Activated effector memory CD4-positive, alpha-beta T cell treated with anti-CD3 and anti-CD28 coated beads, Interleukin-2, amount 50 U/mL, for 16 hours (primary cell): ENCODE measurements at places on chromosomes 2 and 18.

DNA sequence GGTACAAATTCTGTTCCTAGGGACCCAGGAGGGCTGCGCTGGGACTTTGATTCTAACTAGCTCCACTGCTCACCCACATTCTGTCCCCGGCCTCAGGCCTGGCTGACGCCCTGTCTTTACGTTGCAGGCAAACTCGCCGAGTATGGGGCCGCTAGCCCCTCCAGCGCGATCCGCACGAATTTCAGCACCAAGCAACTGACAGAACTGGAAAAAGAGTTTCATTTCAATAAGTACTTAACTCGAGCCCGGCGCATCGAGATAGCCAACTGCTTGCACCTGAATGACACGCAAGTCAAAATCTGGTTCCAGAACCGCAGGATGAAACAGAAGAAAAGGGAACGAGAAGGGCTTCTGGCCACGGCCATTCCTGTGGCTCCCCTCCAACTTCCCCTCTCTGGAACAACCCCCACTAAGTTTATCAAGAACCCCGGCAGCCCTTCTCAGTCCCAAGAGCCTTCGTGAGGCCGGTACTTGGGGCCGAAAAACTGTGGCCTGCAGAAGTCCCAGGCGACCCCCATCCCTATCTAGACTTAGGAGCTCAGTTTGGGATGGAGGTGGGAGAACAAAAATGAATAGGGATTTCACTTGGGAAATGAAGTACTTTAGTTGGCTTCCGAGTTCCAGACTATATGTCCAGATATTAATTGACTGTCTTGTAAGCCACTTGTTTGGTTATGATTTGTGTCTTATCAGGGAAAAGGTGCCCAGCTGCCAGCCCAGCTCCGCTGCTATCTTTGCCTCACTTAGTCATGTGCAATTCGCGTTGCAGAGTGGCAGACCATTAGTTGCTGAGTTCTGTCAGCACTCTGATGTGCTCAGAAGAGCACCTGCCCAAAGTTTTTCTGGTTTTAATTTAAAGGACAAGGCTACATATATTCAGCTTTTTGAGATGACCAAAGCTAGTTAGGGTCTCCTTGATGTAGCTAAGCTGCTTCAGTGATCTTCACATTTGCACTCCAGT, 1.5 kb downstream of the HOXD1 start:
- no peak for DNase-seq

GRCh38 chr2:58594175-58594574, 353.1 kb upstream of the FANCL start:
- no peak for DNase-seq

- no peak for DNase-seq
These were observed 9.2 kb upstream of the SP9 start for GRCh38 chr2:174325373-174326160.

GRCh38 chr2:6233993-6234392, 541.8 kb downstream of the SOX11 start:
- no peak for DNase-seq

DNA sequence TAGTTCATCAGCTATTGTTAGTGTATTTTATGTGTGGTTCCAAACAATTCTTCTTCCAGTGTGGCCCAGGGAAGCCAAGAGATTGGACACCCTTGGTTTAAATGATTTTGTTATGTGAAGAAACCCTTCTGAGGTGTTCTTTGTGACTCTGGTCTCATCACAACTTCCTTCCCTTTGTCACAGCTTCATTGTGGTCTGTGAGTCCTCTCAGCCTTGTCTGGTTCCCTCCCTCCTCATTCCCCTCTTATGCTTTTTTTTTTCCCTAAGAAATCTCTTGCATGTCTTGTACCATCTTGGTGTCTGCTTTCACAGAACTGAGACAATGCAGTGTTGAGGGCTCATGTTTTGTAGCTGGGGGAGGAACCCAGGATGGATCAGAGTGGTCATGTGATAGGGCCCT, 118.9 kb downstream of the TMEM182 start:
- DNase-seq: no peak

DNA sequence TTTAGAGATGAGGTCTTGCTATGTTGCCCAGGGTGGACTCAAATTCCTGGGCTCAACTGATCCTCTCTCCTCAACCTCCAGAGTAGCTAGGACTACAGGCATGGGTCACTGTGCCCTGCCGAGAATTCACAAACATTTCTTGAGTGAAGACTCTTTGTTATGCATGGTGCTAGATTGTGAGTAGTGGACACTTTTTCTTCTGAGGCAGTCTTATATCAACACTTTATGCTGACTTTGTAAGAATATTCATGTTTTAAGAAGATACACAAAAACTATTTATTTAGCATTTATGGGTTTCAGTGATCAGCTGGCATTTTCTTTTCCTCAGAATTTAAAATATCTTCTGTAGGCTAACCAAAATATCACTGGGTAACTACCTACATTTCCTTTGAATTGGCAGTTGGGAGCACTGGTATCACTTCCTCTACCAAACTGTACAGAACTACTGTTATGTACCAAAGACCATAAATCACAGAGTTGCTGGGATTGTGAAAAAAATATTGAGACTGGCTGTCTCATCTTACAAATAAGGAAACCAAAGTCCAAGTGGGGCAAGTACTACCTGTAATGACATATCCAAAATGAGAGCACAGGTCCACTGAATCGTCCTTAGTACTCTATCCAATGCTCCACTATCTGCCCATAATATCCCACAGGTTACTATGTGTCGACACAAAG, 34.0 kb downstream of the DOCK10 start:
- no peak for DNase-seq

- no peak for DNase-seq
These were observed 501.6 kb upstream of the MYT1L start for GRCh38 chr2:2832657-2833056.

- DNase-seq: no peak
These were observed 109.1 kb downstream of the RIF1 start for GRCh38 chr2:151518802-151519201.

DNA sequence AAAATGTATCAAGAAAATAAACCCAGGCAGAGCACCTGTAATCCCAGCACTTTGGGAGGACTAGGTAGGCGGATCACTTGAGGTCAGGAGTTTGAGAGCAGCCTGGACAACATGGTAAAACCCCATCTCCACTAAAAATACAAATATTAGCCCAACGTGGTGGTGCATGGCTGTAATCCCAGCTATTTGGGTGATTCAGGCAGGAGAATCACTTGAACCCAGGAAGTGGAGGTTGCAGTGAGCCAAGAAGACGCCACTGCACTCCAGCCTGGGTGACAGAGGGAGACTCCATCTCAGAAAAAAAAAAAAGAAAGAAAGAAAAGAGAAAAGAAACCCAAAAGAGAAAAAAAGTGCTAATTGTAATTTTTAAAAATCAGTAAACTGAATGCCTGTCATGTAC, 41.4 kb downstream of the DDX18 start:
- DNase-seq: no peak

- DNase-seq: no peak
These were observed 88.5 kb downstream of the RTTN start for GRCh38 chr18:70116949-70117348.

GRCh38 chr2:141848191-141848590, 282.6 kb downstream of the LRP1B start:
- DNase-seq: no peak

GRCh38 chr2:240023792-240024191, 1.4 kb downstream of the NDUFA10 start:
- DNase-seq: no peak

GRCh38 chr2:223949241-223949840, 4.2 kb upstream of the WDFY1 start:
- DNase-seq: no peak

DNA sequence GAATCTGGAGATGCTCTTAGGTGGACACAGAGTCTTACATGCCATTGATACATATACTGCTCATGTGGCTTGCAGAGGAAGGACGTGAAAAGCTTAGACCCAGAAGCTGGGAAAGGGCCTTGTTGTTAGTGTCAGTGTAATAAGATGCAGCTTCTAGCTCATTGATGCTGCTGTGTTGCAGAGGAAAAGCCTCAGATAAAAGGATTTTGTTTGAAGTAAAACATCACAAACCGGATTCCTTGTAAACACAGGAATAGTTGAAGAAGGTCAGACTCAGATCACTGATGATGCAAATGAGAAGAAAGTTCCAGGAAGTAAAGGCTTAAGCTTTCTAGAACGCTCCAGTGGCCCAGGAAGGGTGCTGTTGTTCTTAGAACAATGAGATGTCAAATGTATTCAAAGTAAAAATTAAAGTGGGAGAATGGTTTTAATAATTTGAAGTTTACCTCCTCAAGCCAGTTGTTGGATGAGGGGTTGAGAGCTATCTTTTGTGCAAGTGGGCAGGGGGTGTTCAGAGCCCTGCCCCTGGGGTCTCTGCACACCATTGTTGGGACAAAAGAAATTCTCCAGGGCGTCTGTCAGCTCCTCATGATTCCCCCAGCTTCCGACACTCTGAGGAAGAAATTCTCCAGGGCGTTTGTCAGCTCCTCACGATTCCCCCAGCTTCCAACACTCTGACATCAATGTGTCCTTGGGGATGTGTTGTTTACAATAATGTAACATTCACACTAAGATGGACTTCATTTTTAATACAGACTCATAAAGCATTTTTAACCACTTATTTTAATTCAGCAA, 61.3 kb upstream of the CHMP1B start:
- DNase-seq: no peak

- no peak for DNase-seq
These were observed 260.8 kb upstream of the HDAC4 start for GRCh38 chr2:239661334-239662312.

- no peak for DNase-seq
These were observed 145.6 kb upstream of the NCK2 start for GRCh38 chr2:105598829-105599698.

DNA sequence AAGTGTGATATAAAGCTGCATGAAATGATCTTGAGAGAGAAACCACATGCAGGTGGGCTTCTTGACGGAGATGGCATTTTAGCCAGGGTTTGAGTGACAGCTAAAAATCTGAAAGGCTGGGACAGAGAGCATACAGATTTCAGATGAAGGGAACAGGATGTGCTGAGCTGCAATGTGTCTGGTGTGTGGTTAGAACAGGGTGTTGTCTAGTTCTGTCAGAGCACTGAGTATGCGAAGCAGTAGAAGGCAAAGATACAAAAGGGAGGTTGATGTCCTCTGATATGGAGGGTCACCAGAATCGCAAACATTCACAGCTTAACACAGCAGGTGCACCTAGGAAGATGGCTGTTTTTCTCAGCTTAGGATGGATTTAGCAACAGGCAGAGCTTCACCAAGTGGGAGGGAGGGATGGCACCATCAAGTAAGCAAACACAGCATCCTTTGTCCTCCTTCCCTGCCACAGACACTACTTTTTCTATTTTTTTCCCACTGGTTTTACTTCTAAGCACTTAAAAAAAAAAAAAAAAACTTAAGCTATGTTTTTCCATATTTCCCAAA, 182.5 kb downstream of the TMX3 start:
- no peak for DNase-seq

GRCh38 chr2:164574931-164575330, 46.4 kb downstream of the GRB14 start:
- DNase-seq: no peak

GRCh38 chr2:229980431-229981184, 58.3 kb downstream of the FBXO36 start:
- DNase-seq: no peak

DNA sequence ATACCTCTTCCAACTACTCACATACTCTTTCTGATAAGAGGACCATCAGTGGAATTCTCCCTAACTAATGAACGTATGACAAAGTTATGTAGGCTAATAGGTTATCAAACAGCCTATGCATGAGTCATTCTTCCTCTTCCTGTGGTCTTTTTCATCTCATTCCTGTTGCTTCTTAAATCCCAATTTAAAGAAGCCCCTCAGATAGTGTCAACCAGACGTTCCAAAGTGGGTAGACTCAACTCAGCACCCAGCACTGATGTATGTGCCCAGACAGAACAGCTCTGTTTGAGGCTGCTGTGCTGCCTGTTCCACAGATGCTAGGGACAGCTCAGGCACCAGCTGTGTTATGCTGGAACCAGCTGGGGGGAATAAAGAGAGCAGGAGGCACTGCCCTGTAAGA, 52.6 kb downstream of the CXCR4 start:
- DNase-seq: no peak

GRCh38 chr2:96207073-96207773, 1.4 kb downstream of the STARD7 start:
- peak; percentile 63 for DNase-seq

DNA sequence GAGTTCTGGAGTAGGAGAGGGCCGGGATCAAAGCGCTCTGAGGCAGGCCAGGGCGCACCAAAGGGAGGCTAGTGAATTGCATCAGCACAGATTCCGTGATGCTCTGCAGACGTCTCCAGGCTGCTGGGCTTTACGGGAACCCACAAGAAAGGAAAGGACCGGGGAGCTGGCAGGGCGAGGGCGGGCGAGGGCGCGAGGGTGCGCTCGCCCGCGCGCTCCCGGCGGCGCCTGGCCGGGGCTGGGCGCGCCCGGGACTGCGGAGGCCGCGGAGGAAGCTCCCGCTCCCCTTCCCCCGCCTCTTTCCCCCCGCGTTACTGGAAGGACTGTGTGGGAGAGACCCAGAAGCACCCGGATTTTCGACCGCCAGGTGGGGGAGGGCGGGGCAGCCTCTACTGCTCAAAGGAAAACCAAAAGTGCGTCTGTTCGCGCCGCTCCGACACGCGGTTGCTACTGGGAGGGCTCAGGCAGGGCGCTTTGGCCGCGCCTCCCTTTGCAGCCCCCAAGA, 2.4 kb upstream of the FOSL2 start:
- peak; percentile 96 for DNase-seq

DNA sequence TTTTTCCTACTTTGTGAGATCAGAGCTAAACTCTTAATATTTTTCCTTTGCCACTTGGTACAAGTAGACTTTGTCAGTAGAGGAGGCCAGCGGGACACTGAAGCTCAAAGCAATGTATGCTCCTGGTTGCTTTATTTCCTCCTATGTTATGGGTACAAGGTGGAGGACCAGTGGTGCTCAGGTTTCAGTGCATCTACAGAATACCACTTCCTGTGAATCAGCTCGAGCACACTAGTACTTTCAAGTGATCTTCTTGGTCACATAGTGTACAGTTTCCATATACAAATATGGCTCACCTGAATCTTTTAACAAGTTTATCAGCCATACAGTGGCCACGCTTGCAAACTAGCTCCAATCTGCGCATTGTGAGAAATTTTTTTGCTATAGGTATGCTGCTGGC, 1674.8 kb upstream of the TMEFF2 start:
- DNase-seq: no peak

- no peak for DNase-seq
These were observed 19.2 kb downstream of the DAW1 start for GRCh38 chr2:227890495-227891079.

- DNase-seq: no peak
These were observed 249.2 kb upstream of the SLC39A10 start for GRCh38 chr2:195407783-195408182.

- no peak for DNase-seq
These were observed 221.0 kb downstream of the LTBP1 start for GRCh38 chr2:33167622-33168245.

GRCh38 chr2:6827566-6828298, 38.0 kb downstream of the CMPK2 start:
- no peak for DNase-seq

- no peak for DNase-seq
These were observed 91.1 kb upstream of the MAPK4 start for GRCh38 chr18:50468807-50469206.

DNA sequence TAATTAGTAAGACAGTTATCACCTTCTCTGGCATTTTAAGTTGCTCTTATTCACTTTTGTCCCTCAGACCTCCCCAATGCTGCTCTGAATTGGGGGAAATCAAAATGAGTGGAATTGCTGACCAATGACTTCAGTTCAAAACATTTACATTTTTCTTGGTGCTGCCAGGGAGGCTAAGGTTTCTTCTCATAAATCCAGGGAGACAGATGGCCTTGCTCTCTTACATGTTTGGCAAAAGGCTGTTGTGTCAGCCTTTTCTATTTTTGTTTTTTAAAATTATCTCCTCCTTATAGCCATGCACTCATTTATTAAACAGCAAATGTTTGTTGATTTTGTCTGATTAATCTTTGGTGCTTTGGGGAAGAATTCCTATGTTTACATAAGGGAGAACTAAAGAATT, 82.0 kb downstream of the GALNT13 start:
- no peak for DNase-seq
